Thymus (tissue), 14 donors: ENCODE measurements at places on chromosomes 4 and X.

DNA sequence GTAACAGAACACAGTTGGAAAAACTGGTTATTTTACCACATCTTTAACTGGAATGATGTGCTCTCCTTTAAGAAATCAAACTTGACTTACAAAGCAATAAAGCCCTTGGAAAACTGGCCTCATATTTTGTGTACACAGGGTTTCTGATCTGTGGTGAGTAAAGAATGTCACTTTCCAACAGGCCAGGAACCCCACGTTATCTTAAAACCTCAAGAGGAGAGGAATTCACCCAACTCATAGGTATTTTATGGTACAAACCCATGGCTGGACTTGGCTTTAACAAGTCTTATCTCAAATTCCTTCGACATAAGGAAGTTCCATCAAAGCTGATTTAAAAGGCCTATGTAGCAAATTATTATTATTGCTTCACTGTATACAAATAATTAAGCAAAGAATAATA is 1735.1 kb downstream of the PCDH7 start:
- DNase-seq: no peak

DNA sequence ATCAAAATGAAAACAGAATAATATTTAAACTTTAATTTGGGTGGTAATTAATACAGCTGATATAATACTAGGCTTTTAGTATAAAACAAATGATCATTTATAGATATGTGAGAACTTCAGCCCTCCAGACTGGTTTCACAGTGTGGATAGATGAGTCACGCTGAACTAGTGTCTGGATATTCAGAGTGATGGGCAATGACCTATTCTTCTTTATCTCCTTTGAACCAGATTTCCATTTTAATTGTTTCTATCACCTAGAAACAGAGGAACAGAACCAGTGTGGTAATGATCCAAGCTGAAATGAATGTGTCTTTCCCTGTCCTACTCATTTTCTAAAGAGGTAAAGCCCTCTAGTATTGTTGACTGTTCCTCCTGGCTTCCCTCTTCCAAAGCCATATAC is 155.2 kb upstream of the GK2 start:
- DNase-seq: no peak

GRCh38 chr4:165475706-165476070 is 96.9 kb downstream of the CPE start:
- no peak for DNase-seq

DNA sequence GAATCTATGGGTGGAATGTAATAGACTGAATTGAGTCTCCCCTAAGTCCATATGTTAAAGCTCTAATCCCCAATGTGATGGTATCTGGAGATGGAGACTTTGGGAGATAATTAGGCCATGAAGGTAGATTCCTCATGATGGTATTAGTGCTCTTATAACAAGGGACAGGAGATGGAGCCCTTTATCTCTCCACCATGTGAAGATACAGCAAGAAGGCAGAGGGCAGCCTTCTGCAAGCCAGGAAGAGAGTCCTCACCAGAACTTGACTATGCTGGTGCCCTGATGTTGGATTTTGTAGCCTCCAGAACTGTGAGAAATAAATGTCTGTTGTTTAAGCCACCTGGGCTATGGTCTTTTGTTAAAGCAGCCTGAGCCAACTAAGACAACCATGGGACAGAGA is 76.4 kb upstream of the F8A3 start:
- no peak for DNase-seq

DNA sequence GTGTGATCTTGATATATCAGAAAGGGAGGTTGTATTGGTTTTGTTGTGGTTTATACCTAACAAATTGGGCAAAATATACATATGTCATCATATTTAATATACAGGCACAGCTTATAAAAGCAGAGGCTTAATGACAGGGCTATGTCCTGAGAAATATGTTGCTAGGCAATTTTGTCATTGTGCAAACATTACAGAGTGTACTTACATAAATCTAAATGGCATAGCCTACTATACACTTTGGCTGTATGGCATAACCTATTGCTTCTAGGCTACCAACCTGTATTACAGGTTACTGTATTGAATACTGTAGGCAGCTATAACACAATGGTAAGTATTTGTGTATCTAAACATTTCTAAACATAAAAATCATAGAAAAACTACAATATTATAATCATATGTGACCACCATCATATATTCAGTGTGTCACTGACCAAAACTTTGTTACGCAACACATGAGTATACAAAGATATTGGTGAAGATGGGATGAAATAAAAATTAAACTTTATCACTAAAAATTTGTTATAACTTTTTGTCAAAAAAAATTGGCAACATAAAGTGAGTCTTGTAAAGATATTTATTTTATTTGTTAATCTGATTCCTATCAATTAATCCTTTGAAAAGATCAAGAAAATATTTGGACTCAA is 414.0 kb upstream of the HS3ST1 start:
- no peak for DNase-seq

DNA sequence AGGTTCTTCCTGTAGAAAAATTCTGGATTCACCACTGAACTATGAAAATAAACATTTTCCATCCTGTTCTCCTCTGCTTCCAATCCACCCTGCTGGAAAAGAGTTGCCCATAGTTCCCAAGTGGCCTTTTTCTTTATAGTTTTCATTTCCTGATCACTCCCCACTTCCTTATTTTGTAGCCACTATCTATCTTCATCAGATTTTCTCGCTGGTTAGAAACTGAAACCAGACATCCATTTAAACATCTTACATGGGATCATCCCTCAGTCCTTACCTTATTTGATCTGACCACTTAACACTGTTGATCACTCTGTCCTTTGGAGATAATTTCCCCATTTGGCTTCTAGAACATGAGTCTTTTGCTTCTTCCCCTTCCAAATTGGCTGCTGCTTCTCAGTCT is 42.2 kb upstream of the SCOC start:
- no peak for DNase-seq

- DNase-seq: no peak
Measured at GRCh38 chr4:159178151-159178546, 75.3 kb downstream of the RAPGEF2 start.

DNA sequence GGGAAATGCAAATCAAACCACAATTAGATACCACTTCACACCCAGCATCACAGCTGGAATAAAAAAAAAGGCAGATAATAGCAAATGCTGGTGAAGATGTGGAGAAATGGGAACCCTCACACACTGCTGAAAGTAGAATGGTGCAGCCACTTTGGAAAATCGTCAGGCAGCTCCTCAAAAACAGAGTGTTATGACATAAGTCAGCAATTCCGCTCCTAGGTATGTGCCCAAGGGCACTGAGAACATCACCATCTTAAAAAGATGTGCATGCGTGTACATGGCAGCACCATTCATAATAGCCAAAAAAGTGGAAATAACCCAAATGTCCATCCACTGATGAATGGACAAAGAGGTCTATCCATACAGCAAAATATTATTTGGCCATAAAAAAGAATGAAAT is 28.0 kb downstream of the HMX1 start:
- no peak for DNase-seq

DNA sequence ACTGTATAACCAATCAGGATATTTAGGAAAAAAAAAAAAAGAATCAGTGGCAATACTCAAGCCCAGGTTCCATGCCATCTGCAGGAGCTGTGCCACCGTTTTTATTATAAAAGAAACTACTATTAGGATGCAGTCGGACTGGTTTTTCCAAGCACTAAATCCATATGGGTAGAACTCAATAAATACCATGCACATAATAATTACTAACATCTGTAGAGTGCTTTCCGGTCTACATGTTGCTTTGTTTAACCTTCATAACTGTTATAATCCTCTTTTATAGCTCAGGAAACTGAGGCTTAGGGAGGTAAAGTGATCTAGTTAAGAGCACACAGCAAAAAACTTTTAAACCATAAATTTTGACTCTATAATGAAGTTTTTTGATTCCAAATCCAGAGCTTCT is 24.0 kb downstream of the ARSJ start:
- no peak for DNase-seq

DNA sequence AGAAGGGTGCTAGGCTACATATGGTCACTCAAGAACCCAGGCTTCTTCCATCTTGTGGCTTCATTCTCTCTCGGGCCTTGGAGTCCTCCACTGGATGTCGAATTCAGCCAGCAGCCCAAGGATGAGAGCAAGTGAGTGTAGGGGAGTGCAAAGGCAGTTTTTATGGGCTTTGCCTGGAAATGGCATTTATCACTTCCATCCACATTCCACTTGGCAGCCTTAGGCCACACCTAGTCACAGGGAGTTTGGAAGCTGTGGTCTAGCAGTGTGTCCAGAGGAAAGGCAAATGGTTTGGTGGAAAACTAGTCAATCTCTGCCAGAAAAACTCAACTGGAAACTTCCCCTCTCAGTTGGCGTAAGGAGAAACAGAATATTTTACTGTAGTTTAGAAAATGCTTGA is 59.0 kb downstream of the NHS start:
- no peak for DNase-seq

GRCh38 chrX:133926099-133926498 is 59.3 kb downstream of the GPC3 start:
- DNase-seq: no peak

DNA sequence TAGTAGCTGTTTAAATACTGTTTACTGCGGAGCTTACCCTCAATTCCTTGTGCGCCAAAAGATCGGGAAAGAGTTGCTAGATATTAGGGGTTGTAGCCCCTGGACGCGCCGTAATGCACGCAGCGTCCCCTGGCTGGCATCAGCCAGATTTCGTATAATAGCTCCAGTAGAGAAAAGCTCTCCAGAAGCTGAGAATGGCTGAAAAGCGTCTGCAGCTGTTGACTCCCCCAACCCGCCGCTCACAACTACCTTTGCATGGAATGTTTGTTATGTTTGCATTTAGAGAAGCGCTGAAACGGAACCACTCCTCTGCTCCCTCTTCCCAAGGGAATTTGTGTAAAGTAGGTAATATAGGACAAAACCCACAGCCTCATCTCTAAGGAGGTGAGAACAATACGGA is 3.7 kb downstream of the DOCK11 start:
- DNase-seq: no peak

- no peak for DNase-seq
Measured at GRCh38 chr4:185820146-185821028, 8.4 kb upstream of the SORBS2 start.

DNA sequence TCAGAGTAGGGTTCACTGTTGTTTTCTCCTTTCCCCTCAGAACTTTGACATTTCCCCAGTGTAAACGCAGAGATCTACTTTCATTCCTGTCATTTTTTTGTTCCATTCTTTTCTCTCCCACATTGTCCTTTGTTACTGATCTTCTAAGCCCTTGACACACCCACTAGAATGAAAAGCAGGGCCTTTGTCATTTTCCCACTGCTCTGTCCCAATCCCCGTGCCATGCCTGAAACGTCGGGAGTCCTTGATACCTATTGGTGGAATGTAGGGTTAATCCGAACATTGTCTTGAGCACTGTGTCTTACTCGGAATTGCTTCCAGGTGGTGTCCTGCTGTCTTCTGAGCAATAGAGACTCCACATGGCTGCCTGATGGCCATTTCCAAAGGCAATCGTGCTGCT is 887.1 kb upstream of the FRG1 start:
- DNase-seq: no peak

DNA sequence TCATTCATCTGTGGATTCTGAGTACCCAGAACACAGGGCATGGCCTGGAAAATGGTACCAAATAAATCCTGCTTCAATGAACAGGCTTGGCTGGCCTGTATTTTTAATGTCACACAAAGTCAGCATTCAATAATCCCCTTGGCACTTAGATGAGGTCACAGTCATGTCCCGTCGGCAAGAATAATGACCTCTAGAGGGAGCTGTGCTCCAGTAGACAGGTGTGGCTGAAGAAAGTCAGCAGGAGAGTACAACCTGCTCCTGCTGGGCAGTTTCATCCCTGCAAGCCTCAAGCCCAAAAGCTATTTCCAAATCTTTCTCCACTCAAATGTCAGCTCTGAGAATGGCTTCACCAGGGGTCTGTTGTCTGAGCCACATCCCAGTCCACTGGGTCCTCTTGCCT is 404.0 kb upstream of the F9 start:
- DNase-seq: no peak

DNA sequence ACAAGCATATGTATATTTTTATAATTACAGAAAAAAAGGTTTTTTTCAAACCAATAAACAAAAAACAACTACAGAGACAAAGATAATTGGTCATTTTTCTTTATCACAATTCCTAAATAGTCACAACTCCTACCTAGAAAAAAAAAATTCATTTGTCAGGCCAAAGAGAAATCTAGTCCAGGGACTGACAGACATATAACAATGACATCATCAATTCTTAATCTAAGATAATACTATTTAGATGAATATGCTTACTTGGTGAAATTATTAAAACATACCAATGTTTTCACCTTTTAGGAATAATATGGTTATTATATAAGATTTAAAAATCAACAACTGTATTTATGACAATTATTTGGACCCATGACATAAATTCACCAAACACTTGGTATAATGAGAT is 48.4 kb downstream of the CHM start:
- DNase-seq: no peak
